Uterus (tissue), 4 donors: ENCODE measurements at places on chromosomes 16 and 17.

DNA sequence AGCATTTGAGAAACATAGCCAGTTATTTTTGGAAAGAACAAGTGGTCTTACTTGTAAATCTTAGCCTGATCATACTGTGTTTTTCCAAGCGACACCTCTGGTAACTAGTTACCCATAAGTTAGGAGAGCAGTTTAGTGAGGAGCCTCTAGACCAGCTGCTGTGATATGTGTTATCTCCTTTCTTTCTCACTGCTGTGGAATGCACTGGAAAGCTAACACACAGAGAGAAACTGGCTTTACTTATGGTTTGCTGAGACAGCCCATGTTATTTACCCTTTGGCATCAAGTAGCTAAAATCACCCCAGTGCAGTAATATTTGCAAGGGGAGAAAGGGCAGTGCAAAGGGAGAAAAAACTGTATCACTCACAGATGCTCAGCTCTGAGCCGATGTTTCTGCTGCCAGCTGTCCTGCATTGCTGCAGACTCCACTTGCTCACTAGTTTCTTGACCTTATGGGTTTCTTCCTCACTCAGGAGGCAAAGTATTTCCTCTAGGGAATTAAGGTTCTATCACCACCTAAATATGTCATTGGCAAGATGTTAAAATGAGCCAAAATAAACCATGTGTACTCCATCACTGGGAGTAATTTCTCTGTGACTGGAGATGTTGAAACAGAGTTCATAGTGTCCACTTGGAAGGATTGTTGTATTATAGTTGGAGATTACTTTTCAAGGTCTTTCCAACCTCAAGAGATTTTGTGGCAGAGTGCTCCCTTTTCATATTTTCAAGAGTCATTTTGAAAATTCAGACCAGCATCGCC lies 2.3 kb downstream of the RBFOX1 start:
- DNase-seq = no peak

- DNase-seq = no peak
Observed at GRCh38 chr16:5031601-5032000, 2.1 kb downstream of the NAGPA start.

DNA sequence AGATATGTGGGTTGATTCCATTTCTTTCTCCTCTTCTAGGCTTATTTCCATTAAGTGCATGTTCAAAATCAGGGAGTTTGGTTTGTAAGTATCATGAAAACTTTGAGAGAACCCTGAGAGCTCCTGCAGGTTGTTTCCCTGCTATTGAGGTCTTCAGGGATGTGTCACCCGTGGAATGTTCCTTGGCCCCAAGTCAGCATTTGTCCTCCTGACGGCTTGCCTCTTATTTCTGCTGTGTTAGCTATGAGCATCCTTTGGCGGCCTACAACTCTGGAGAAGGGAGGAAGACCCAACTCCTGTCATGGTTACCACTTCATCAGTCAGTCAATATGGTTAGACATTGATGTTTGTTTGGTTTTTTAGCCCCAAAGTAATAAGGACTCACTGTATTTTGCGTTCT lies 180.8 kb downstream of the FTO start:
- DNase-seq = no peak

DNA sequence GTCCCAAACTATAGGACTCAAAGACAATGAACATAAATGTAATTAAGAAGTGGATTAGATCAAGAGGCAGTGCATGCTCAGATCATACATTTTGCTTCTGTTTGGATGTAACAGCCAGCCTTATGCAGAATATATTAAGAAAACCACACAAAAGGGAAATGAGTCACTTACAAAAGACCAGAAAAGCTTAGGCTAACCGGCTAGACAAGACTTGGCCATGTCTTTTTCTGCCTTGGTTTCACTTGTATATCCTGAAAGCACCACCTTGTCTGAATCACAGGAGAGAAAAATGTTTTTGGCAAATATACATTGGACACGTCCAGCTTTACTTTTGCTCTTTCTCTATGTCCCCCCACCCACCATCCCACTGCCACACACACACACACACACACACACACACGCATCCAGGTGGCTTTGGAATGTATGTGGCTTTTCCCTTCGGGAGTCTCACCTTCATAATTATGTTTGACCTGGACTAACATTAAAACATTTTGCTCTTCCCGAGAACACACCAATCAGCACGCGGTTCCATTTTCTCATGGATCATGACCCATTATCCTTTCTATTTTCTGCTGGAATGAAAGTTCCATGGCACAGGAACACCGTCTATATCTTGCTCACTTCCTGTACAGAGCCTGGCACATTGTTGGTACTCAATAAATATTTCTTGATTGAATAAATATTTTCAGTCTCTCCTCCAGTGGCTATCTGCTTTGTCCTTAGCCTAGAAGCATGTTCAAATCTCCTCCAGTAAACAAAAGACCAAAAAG lies 64.6 kb downstream of the CDK5R1 start:
- DNase-seq = no peak

- DNase-seq = peak; percentile 61
Observed at GRCh38 chr17:49525831-49526741, 31.0 kb downstream of the NGFR start.

GRCh38 chr16:27779641-27780164 lies 229.8 kb downstream of the KATNIP start:
- DNase-seq = peak; percentile 58

DNA sequence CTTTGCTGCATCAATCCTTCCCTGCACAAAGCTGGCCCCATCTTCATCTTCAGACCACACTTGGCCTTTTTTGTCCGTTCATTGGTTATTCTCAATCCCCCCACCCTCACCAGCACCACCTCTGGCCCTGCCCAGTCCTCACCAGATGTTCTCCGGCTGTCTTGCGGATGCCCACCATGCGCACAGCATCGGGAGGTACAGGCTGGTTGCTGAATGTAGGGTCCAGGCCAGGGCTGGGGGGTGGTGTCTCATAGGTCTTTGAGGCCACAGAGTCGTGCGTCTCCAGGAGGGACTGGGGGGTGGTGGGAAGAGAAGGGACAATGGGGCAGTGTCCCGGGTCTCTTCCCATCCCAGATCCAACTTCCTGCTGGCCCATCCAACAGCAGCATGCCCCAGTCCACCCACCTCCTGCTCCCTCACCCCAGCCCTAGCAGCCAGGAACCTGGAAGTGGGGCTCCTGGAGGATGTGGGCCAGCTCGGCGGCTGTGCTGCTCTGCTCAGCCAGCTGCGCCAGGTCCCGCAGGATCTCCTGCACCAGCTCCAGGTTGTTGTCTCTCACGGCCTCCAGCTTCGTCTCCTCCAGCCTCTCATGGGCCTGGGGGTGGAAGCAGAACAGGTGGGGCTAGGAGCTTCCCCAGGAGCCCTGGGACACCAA lies 24.4 kb downstream of the MPP2 start:
- DNase-seq = no peak

- DNase-seq = no peak
Observed at GRCh38 chr17:39525801-39526506, 64.7 kb downstream of the CDK12 start.

DNA sequence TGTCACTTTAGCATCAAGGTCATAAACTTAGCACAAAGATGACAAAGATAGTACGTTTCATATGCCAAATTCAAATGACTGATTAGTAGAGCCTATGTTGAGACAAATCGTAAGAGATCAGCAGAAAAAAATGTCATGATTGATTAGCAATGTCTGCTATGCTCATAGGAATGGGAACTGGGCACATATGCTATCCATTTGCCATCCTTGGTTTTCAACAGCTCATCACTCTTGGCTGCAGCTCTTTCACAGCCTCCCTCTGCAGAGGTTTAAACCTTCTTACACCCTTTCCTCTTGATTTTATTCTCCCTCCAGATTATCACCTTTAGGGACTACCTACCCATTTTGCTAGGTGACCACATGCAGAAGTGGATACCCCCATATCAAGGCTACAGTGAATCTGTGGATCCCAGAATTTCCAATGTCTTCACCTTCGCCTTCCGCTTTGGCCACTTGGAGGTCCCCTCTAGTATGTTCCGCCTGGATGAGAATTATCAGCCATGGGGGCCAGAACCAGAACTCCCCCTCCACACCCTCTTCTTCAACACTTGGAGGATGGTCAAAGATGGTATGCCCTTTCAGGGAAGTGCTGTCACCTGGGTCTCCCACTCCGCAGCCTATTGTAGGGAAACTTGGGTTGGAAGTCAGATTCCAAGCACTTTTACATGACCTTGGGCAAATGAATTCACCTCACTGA lies 16.2 kb downstream of the MPO start:
- DNase-seq = no peak

- no peak for DNase-seq
Observed at GRCh38 chr16:78499399-78499798, 399.9 kb downstream of the WWOX start.

- peak; percentile 48 for DNase-seq
Observed at GRCh38 chr17:1783271-1783670, 21.4 kb downstream of the SERPINF1 start.

DNA sequence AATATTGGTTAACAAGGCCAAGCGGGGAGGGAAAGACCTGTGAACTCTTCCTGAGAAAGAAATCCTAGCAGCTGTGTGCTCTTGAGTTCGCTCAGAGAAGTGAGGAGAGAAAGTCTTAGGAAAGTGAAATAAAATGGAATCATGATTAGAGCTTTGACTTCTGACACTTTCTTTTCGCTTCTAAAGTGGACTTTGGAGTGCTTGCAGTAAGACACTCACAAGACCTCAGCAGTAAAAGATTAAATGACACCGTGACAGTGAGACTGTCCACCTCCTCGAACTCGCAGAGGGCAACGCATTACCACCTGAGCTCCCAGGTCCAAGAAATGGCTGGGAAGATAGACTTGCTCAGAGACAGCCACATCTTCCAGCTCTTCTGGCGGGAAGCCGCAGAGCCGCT lies 71.2 kb downstream of the RNF213 start:
- no peak for DNase-seq

- DNase-seq = no peak
Observed at GRCh38 chr17:49748791-49749190, 15.1 kb downstream of the FAM117A start.

DNA sequence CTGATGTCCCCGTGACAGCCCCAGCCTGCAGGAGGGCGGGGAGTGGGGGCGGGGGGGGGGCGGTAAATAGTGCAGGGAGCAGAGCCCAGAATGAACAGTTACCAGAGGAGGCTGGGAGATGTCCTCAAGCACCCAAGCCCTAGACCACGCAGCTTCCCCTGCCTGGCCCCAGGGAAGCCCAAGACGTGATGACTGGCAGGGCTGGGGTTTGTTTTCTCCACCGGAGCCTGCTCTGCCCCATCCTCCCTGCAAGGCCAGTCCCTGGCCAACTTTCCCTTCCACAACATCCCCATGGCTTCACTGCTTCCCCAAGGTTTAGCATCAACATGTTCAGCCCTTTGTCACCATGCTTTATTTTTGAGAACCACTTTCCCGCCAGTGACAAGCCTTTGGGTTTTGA lies 1.4 kb upstream of the BEAN1 start:
- no peak for DNase-seq

GRCh38 chr16:55471448-55472097 lies 7.4 kb upstream of the MMP2 start:
- DNase-seq = no peak

- no peak for DNase-seq
Observed at GRCh38 chr17:78725448-78726021, 56.5 kb downstream of the CYTH1 start.

DNA sequence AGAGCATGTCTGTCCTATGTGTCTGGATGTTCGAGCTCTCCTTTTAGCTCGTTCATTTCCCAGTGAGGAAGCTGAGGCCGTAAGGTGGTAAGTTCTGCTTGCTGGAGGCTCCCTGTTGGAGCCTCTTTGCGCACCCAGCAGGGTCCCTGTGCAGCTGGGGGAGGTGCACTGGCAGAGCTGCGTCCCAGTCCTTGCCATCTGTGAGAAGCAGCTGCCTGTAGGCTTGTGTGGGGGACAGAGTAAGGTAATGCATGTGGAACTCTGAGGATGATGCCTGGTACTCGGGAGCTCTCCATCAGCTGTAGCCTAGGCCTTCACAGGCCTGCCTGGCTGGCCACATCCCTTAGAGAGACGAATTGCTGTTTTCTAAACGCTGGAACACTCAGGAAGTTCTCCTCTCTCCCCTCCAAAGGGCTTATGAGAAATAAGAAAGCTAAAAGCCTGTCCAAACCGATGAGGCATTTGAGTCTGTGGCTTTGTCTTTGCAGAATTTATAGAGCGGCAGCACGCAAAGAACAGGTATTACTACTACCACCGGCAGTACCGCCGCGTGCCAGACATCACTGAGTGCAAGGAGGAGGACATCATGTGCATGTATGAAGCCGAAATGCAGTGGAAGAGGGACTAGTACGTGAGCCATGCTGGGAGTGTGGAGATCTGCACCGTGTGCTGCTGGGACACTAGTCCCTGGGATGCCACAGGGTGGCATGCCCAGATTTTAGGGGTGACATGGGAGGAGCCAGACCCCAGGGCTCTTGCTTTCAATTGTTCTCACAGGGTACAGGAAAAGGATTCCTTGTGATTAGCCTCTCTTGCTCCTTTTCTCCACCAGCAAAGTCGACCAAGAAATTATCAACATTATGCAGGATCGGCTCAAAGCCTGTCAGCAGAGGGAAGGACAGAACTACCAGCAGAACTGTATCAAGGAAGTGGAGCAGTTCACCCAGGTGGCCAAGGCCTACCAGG lies 1.6 kb downstream of the NDUFB10 start:
- no peak for DNase-seq

- DNase-seq = no peak
Observed at GRCh38 chr16:3188675-3188924, 596 bp downstream of the OR1F1 start.

GRCh38 chr17:83150369-83151055 lies 71.1 kb downstream of the METRNL start:
- no peak for DNase-seq

- no peak for DNase-seq
Observed at GRCh38 chr17:5210614-5211252, 19.1 kb upstream of the ZNF594 start.

DNA sequence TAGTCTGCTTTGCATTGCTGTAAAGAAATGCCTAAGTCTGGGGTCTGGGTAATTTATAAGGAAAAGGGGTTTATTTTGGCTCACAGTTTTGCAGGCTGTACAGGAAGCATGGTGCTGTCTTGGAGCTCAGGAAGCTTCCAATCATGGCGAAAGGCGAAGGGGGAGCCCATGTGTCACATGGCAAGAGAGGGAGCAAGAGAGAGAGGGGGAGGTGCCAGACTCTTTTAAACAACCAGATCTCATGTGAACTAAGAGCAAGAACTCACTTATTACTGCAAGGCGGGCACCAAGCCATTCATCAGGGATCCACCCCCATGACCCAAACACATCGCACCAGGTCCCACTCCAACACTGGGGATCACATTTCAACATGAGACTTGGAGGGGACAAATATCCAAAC lies 148.2 kb upstream of the HS3ST2 start:
- DNase-seq = no peak

GRCh38 chr17:45739786-45740185 lies 44.3 kb upstream of the CRHR1 start:
- no peak for DNase-seq

DNA sequence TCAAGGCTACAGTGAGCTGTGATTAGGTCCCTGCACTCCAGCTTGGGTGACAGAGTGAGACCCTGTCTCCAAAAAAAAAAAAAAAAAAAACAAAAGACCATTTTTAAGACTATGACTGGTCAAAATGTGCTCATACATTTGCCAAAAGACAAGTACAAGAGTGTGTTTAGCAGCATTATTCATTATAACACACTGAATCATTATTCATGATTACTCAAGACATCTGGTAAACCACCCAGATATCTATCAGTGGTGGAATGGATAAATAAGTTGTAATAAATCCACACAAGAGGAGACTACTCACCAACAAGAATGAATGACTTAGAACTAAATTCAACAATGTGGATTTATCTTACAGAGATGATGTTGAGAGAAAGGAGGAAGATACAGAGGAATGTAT lies 716.3 kb downstream of the MAF start:
- no peak for DNase-seq
